ENCODE measurements at places on chromosomes 12 and 14.
A peak's percentile ranks its signal among the peaks of the same experiment; 100 is the strongest.

DNA sequence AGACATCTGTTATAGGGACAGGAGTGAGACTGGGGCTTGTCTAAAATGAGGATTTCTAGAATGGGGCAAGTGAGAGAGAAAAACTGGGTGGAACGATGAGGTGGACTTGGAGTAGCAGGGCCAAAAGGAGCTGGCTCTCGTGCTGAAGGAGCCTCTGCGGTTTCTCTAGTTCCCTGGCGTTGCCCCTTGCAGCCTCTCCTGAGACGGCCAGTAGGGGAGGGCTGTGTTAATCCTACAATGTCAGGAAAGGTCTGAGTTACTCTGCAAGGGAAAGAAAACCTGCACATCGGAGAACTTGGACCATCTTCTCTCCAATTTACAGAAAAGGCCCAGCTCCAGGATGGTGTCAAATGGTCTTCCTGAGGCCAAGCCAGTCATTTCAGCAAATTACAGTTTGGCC, 963.8 kb upstream of the FLRT2 start:
- DNase-seq = no peak

DNA sequence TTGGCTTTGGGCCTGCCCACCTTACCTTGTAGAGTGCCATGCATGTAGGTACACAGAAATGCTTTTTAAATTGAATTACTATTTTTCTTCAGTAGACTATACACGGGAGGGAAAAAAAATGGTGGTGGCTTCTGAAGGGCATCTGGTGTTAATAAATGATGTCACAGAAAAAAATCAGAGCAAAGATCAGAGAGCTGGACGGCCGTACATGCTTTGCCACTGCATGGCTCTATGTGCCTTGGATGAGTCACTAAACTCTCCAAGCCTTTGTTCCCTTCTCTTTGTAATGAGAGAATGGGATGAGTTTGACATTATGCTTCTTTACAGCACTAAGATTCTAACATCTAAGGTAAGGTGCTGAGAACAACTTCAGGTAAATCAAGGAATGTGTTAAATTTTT, 376.4 kb upstream of the DDHD1 start:
- no peak for DNase-seq

- DNase-seq = no peak
Observed at GRCh38 chr14:95228240-95228639, 70.9 kb upstream of the DICER1 start.

GRCh38 chr14:95679998-95680735, 6.1 kb upstream of the TCL1B start:
- no peak for DNase-seq

DNA sequence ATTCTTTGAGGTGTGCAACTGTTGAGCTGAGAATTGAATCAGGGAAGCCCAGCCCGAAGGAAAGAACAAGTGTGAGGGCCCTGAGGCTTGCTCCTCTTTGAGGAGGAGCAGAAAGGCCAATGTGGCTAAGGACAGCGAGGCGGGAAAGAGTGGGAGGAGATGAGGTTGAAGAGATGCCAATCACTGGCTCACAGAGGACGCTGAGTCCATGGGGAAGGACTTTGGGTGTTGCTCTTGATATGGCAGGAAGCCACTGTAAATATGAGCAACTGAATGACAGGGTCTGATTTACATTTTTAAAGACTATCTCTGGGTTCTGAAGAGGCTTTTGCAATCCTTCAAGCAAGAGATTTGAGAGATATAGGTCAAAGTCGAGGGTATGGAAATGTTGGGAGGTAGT, 3.3 kb upstream of the APPL2 start:
- no peak for DNase-seq

GRCh38 chr14:68418174-68419118, 374.4 kb downstream of the ZFP36L1 start:
- DNase-seq = no peak

- DNase-seq = no peak
Observed at GRCh38 chr12:14999021-14999694, 26.3 kb downstream of the PDE6H start.

- DNase-seq = no peak
Observed at GRCh38 chr14:102729825-102730224, 47.4 kb upstream of the TRAF3 start.

DNA sequence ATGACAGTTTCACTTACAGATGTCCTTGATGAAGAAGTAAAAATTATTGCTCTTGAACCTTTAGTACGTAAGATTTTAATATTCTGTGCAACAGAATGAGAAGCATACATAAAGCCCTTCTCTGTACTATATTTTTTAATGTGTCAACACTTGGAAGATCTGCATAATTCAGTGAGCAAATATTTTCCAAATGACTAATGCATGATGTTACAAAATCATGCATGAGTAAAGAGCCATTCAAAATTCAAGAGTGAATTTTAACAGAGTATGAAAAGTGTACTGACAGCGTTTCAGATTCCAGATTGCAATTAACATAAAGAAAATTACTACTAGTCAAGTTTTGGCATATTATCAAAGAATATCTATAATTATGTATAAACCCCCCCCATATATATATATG, 101.4 kb upstream of the BBS10 start:
- peak; percentile 77 for DNase-seq

GRCh38 chr14:96184737-96185136, 19.9 kb upstream of the BDKRB2 start:
- no peak for DNase-seq

DNA sequence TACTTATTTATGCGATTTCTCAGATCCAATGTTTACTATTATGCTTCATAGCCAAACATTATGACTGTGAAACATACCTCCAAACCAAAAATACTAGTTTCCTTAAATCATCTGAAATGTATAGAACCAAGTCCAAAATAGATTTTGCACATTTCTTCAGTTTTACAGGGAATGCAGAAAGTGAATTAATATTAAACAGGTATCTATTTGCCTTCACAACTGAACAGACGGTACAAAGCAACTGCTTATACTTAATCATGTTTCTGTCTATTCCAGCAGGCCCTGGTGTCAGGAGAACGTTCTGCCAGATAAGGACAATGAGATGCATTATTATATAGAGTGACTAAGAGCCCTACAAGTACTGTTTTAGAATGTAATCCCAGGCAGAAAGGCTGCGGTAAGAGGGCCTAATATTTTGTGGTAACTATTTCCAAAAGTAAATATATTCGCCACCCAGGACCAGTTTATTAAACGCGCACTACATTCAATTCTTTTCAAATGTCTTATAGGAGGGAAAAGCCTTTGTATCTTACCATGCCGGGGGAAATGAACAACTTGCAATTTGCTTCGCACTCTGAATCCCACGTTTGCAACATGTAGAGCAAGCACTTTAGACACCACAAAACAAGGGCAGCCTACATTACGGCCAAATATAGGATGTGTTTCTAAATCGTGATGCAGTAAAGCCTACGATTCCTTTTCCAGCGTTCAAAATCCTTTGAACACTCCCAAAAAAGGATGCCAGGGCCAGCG, 1.5 kb downstream of the CORO1C start:
- DNase-seq = peak; percentile 86

DNA sequence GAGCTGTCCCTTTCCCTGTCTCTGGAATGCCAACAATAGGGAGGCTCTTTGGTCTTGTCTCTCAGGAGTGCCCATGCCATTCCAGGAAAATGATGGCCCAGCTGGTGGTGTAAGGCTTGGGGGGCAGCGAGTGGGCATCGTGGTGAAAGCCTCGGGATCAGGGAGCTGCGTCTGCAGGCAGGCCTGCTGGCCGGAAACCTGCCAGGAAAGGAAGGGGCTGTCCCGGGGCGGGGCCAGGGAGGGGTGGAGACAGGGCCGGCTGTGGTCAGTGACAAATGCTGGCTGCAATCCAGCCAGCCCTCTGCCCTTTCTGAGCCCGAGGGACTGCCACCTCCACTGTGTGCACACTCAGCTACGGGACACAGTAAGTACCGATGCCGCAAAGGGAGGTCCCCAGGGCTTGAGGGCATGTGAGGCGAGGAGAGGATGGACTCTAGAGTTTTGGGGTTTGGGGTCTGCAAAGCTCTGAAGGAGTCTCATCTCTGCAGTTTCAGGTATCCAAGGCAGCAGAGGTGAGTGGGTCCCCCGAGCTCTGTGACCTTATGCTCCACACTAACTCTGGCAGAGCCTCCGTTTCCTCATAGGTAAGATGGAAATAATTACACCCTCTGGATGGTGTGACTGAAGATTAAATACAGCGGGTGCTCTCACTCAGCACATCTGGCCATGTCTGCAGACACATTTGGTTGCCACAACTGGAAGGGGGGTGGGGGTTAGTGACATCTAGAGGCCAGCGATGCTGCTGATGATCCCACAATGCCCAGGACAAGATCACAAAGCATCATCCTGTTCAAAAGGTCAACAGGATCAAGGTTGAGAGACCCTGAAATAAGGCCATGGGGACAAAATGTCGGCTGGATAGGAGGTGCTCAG, at the start of gene SERPINA5:
TSS of gene SERPINA5 (plus strand) at position 300 of the 873 bp plus-strand sequence. CDS start 5,937 bp downstream, outside the sequence.
- DNase-seq = no peak

- no peak for DNase-seq
Observed at GRCh38 chr14:24434036-24434435, 4.3 kb downstream of the KHNYN start.

- no peak for DNase-seq
Observed at GRCh38 chr12:123067654-123068053, 83.2 kb downstream of the PITPNM2 start.

DNA sequence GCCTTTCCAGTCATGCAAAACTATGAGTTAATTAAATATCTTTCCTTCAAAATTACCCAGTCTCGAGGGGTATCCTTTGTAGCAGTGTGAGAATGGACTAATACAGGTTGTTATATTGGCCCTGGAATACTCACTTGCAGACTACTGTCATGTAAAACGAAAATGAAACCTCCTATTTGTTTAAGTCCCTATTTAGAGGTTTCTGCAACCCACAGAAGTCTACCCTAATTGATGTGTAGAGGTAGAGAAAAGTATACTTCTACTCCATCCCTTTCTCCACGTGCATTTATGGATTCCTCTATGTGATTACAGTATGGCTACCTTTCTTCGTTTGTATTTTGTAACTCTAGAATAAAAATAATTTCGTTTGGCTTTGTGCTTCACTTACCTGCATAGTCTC, 371.1 kb downstream of the FSCB start:
- DNase-seq = no peak

GRCh38 chr14:51582437-51582836, 69.3 kb upstream of the FRMD6 start:
- peak; percentile 35 for DNase-seq

- no peak for DNase-seq
Observed at GRCh38 chr14:91311284-91311662, 66.8 kb upstream of the GPR68 start.

GRCh38 chr12:87866578-87867292, 162.5 kb downstream of the C12orf50 start:
- DNase-seq = peak; percentile 36

- peak; percentile 74 for DNase-seq
Observed at GRCh38 chr12:19031032-19031431, 98.5 kb upstream of the PLEKHA5 start.

GRCh38 chr12:52629281-52630007, 11.1 kb upstream of the KRT73 start:
- no peak for DNase-seq

Measured in RKO (cell line).